ENCODE measurements at places on chromosomes 12 and 14.

DNA sequence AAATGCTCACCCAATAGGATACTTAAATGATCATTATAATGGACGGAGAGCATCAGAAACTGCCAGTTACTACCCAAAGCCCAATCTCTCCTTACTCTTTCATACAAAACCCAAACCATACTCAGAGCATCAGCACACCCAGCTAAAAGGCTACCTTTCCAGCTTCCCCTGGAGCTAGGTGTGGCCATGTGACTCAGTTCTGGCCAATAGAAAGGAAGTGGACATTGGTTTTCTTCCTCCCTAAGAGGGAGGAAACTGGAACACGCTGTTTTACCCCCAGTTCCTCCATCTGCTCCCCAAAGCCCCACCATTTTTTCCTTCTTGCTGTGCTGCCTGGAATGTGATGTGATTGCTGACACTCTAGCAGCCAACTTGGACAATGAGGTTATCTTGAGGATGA, 50.7 kb downstream of the SCARB1 start:
- DNase-seq: no peak

DNA sequence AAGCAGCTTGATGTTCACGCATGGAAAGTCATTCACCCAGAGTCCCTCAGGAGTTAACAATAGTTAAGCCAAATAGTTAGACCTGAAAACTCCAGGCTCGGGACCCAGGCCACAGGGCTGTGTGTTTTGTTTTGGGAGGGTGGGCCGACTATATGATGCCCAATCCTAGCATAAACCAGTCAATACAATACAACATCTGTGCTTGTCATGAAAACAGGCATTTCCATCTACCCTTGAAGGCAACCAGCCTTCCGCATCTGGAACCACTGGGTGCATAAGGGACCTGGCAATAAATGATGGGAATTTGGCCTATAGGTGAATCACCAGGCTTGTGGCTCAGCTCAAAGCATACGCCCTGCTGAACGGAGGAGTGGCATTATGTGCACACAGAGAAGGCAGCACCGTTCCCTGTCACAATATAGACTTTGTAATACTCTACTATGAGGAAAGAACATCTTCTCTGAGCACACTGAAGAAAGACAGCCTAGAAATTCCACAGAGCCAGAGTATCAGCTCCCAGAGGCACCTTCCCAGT, 91.0 kb upstream of the FOXN3 start:
- DNase-seq: peak; percentile 28

- no peak for DNase-seq
These were observed 117.3 kb upstream of the MYF6 start for GRCh38 chr12:80590085-80590484.

- peak; percentile 76 for DNase-seq
These were observed 14.6 kb downstream of the C14orf132 start for GRCh38 chr14:96053600-96054381.

DNA sequence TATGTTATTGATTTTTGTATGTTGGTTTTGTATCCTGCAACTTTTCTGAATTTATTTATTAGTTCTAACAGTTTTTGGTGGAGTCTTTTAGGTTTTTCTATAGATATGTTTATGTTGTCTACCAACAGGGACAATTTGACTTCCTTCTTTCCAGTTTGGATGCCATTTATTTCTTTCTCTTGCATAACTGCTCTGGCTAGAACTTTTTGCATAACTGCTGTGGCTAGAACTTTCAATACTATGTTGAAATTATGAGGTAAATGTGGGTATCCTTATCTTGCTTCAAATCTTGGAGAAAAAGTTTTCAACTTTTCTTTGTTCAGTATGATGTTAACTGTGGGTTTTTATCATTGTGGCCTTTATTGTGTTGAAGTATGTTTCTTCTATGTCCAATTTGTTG, 39.9 kb upstream of the PLBD1 start:
- no peak for DNase-seq
